ENCODE measurements at places on chromosomes 2 and 18. TPM values are rescaled to one million over a fixed set of nuclear protein-coding genes. Genes with fewer than 3 reads are reported as not detected.

Gene MYCN
- 4.9 TPM for total RNA-seq

Gene CGREF1
- total RNA-seq: 8.5 TPM

Gene RTP5
- total RNA-seq: not detected

Gene C2orf80
- not detected for total RNA-seq

Gene SPDYA
- total RNA-seq: 0.33 TPM

Gene BABAM2
- 24.5 TPM for total RNA-seq

Gene GKN1
- total RNA-seq: not detected

Gene PTPRN
- total RNA-seq: not detected

Gene DUSP2
- total RNA-seq: 1.7 TPM

Gene GAL3ST2
- not detected for total RNA-seq

Gene C2orf66
- total RNA-seq: under 0.01 TPM

Gene SEC11C
- 21.6 TPM for total RNA-seq

Gene REG3G
- total RNA-seq: not detected

Gene LIPG
- total RNA-seq: 80.9 TPM

Gene INHBB
- total RNA-seq: 6.9 TPM
